ENCODE measurements at places on chromosomes 4 and X. TPM values are rescaled to one million over a fixed set of nuclear protein-coding genes. Genes with fewer than 3 reads are reported as not detected.
A peak's percentile ranks its signal among the peaks of the same experiment; 100 is the strongest.

DNA sequence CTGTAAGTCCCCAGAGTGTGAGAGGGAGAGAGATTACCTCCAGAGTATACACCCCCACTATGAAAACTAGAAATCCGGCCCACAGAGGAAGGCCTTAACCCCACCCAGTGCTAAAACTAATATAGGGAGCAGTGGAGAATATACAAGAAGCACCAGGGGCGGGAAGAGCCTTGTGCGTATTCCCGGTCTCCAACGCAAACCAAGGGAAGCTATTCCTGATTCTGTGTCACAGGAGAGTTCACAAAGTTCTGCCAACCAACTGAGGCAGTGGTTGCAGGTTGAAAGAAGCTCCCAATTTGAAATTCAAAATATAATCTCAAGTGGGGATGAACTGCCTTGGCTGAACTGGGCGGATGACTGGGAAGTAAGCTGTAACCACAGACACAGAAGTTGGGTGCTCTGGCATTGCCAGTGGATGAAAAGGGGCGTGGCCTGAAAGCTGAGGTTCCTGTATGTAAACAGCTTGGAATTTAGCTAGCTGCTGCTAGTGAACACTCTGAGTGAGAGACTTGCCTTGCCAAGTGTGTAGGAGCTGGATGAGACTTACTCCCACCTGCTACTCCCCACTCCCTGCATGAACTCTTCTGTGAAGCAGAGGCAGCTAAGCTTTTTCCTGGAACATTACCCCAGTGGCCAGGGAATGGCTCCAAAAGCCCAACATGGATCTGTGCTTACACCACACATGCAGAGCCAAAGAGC is 32.7 kb downstream of the ELF2 start:
- peak; percentile 31 for ATAC-seq

GRCh38 chr4:141074098-141074878 is 59.0 kb downstream of the RNF150 start:
- ATAC-seq: no peak

- ATAC-seq: no peak
These were observed 41.8 kb downstream of the GPC4 start for GRCh38 chrX:133373386-133374079.

Gene TMEM150C
- 3.5 TPM for total RNA-seq

Gene SNX12
- total RNA-seq: 43.1 TPM
